A673 (cell line): ENCODE measurements at places on chromosomes 2 and 18. TPM values are rescaled to one million over a fixed set of nuclear protein-coding genes. Genes with fewer than 3 reads are reported as not detected.

GRCh38 chr18:506264-506663 lies 5.8 kb upstream of the COLEC12 start:
- no peaks in the 10 kb centered on the region for H3K36me3 ChIP-seq
- DNase-seq = no peak
- H3K4me3 ChIP-seq = no peak overlapping the region
- H3K27me3 ChIP-seq = peaks cover 5% of the 10 kb centered on the region

Gene MROH2A
- 0.92 and 1.3 TPM in 2 replicates for total RNA-seq

Gene CFAP53
- total RNA-seq = 0.22 and 0.26 TPM in 2 replicates

- DNase-seq = no peak
- no peaks in the 10 kb centered on the region for H3K36me3 ChIP-seq
- H3K4me1 ChIP-seq = no peaks in the 10 kb centered on the region
- no peaks in the 10 kb centered on the region for H3K27me3 ChIP-seq
These were observed 57.4 kb downstream of the CYP26B1 start for GRCh38 chr2:72090271-72090720.

DNA sequence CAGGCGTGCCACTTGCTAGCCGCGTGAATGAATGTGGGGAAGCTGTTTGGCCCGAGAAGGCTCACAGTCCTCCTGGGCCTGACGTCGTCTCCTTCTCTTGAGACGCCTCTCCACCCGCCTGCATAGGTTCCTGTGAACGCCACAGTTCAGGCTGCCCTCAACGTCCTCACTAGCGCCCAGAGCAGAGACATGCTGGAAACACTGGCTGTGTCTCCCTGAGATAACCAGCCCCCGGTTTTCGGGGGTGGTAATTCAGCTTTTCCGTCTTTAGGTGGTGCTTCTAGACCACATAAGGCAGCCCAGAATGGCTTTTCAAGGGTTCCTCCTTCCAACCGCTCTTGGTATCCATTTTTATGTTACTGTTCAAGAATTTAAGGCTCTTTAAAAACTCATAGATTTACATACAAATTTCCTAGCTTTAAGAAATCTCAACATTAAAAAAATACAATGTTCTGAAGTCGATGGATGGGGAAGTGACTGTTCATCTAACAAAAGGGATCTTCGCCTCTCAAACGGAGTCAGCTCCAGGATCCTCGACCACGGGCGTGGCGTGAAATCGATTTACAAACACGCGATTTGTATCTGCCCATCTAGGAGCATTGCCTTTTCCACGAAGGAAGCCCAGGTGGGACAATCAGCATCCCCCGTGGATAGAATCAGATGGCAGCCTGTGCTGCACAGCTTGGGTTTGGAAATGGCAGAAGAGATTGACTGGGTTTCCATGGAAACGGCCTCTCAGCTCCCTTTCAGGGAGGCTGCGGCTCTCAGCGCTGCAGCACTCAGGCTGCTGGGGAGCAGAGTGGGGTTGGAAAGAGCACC lies 110.6 kb upstream of the PXDN start:
- H3K4me1 ChIP-seq = peaks cover 71% of the 10 kb centered on the region
- DNase-seq = peak; percentile 89
- peak overlapping the region; percentile 100 for H3K27ac ChIP-seq
- no peaks in the 10 kb centered on the region for H3K36me3 ChIP-seq
- peak overlapping the region; percentile 41 for H3K4me3 ChIP-seq

Gene PID1
- total RNA-seq = 1.5 and 1.9 TPM in 2 replicates

DNA sequence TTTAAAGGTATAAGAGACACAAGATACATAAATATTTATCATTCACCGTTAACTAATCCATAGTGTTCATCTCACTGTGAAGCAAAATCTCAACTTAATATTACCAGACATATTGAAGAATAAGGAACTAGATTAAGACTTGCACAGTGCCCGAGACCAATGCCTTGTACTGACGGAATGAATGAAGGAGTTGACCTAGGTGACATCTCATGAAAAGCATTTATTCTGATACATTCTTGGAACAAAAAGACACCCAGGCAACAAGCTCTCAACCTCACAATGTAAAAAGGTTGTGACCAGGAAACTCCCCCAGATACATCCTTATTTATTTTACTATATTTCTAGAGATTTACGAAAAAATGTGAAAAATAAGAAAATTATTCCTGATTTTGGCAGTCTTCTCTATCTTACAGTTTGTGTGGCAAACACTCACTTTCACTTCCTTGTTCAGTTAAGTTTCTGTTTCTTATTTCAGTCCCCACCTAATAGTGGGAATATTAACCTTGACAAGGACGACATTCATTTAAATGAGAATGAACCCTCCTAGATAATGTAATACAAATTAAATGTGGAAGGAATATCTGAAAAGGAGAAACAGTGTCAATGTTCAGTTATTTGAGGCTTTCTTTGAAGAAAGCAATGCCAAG lies 28.4 kb downstream of the M1AP start:
- H3K4me3 ChIP-seq = no peak overlapping the region
- no peaks in the 10 kb centered on the region for H3K4me1 ChIP-seq
- H3K36me3 ChIP-seq = no peaks in the 10 kb centered on the region

GRCh38 chr2:133819906-133820305 lies 251.6 kb upstream of the NCKAP5 start:
- H3K36me3 ChIP-seq = no peaks in the 10 kb centered on the region
- no peaks in the 10 kb centered on the region for H3K27me3 ChIP-seq
- DNase-seq = peak; percentile 37
- peaks cover 21% of the 10 kb centered on the region for H3K4me1 ChIP-seq
- H3K27ac ChIP-seq = no peak overlapping the region
- H3K4me3 ChIP-seq = no peak overlapping the region

DNA sequence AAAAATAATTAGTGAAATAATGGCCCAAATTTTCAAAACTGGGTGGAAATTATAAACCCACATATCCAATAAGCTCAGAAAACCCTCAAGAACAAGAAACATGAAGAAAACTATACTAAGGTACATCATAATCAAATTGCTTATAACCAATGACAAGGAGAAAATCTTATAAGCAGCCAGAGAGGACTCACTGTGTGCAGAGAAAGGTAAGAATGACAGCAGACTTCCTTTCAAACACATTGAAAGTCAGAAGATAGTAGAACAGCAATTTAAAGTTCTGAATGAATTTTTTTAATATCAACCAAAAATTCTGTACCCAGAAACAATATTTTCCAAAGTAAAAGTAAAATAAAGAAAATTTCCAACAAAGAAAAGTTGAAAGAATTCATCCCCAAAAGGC lies 197.7 kb upstream of the RAB12 start:
- H3K4me1 ChIP-seq = no peaks in the 10 kb centered on the region
- no peak for DNase-seq
- peaks cover 11% of the 10 kb centered on the region for H3K27me3 ChIP-seq
- no peak overlapping the region for H3K27ac ChIP-seq
- H3K36me3 ChIP-seq = no peaks in the 10 kb centered on the region

GRCh38 chr2:18656048-18656447 lies 66.7 kb upstream of the NT5C1B start:
- H3K27me3 ChIP-seq = no peaks in the 10 kb centered on the region
- H3K4me1 ChIP-seq = no peaks in the 10 kb centered on the region
- H3K36me3 ChIP-seq = no peaks in the 10 kb centered on the region
- no peak overlapping the region for H3K27ac ChIP-seq
- no peak for DNase-seq

Gene SALL3
- not detected in 2 replicates for total RNA-seq

GRCh38 chr2:79604748-79605147 lies 91.9 kb downstream of the CTNNA2 start:
- DNase-seq = no peak
- H3K36me3 ChIP-seq = no peaks in the 10 kb centered on the region
- H3K4me3 ChIP-seq = no peak overlapping the region
- H3K4me1 ChIP-seq = no peaks in the 10 kb centered on the region

GRCh38 chr2:200600549-200601225 lies 14.9 kb downstream of the AOX1 start:
- no peak overlapping the region for H3K27ac ChIP-seq
- H3K27me3 ChIP-seq = no peaks in the 10 kb centered on the region
- no peak overlapping the region for H3K4me3 ChIP-seq
- H3K4me1 ChIP-seq = no peaks in the 10 kb centered on the region

Gene LCT
- total RNA-seq = 0.37 and 0.39 TPM in 2 replicates
